ENCODE measurements at places on chromosomes 7 and 10.

DNA sequence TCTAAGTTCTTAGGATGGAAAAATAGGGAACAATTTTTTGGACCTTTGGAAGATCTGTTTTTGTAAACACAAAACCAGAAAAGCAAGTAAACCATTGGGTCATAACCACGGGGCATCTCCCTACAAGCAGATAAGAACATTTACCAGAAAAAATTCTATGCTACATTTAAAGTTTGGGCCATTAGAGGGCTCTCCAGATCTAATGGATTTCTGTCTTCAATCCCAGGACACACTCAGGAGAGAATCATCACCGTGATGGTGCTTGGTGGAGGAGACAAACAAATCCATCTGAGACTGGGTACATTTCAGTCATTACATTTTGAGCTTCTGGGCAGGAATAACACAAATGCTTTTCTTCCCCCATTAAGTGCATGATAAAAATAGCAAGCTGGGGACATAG is 178.4 kb upstream of the TARP start:
- DNase-seq: no peak

DNA sequence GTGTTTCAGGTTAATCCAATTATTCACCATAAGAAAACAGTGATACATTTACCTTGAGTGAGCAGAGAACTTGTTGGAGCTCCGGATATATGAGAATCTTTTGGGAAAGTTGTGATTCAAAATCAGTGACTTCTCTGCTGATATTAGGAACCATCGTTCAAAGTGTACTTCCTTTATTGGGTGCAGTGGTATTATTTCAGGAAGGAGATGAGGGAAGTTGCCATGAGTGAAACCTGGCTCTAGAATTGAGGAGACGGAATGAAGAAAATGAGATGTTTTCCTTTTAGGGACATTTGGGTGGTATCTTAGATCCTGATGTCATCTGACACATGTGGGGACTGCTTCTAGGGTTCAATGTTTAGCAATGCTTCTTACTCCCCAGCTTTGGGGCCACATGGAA is 343.9 kb downstream of the ABCA13 start:
- no peak for DNase-seq

DNA sequence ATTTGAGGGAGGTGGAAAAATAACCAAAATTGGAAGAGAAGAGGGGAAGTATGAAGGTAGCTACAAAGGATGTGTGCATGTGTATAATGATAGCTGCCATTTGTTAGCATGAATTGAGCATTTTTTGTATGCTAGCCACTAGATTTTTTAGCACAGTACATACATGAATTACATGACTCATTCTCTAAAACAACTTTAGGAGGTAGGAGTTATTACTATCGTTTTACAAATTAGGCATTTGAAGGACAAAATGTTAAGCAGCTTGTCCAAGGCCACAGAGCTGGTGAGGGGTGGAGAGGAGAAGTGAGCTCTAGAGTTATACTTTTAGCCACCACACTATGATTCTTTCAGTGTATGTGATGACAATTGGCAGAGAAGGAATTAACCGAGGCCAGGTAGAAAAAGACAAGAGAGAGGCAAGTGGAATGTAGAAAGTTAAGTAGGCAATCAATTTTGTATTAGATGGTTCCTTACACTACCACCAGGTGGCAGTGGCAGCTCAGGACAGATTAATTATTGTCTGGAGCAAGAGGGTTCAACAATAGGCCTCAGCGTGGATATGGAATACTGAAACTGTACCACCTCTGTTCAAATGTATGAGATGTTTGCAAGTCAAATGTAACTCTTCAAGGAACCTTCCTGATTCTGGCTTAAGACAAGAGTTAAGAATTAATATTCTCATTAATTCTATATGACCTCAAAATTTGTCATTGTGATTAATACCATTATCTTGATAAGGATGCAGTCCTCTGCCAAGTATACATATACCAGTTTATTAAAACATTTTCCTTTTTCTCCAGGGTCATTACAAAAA is 128.0 kb downstream of the MBL2 start:
- no peak for DNase-seq

GRCh38 chr7:116431787-116432526 is 67.6 kb upstream of the CAV2 start:
- no peak for DNase-seq

GRCh38 chr10:68171539-68172080 is 60.3 kb downstream of the ATOH7 start:
- no peak for DNase-seq

DNA sequence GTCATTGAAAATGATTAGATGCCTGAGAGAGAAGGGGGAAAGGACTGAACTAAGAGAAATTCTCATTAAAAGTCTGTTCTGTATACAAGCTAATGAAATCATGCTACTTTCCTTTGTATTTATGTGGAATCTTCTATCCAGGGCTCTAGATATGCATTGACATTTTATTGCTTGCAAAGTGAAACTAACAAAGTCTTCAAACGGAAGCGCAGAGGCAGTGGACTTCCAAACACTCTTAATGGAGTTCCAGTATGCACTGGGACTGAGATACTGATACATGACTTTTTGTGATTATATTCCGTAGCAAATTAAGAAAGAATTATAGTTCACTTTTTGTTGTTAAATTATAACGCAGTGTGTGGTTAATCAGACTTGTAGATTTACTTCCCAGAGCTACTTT is 166.8 kb upstream of the TBX20 start:
- DNase-seq: no peak

DNA sequence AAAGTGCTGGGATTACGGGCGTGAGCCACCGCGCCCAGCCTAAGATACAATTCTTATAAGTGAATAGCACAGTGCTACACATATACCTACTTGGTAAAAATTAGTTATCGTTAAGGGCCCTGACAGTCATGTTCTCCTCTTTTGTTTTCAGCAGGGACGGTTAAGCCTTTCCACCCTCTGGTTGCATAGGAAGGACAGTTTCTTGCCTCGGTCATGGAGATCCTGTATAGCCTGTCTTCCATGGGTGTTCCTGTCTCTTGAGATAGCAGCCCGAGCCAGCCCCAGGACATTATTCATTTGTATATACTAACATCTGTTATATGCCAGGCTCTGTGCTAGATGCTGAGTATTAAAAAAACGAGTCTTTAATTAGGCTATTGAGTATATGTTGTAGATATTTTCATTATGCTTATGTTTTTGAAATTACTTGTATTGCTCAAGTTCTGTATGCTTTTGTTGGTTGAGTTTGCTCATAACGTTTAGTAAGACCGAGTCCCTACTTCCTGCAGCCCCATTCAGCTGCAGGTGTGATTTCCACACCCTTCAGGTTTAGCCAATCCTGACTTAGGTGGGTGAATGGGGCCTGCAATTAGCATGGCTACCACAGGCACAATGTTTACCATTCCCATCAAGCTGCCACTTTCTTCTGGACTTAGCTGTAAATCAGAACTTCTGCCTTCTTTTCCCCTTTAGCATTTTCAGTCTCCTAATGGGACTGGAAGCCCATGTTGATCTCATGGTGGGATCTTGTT is 24.8 kb downstream of the CCSER2 start:
- no peak for DNase-seq

GRCh38 chr7:77181015-77181595 is 18.5 kb downstream of the FGL2 start:
- no peak for DNase-seq

GRCh38 chr10:125451319-125451718 is 231.6 kb downstream of the TEX36 start:
- no peak for DNase-seq

DNA sequence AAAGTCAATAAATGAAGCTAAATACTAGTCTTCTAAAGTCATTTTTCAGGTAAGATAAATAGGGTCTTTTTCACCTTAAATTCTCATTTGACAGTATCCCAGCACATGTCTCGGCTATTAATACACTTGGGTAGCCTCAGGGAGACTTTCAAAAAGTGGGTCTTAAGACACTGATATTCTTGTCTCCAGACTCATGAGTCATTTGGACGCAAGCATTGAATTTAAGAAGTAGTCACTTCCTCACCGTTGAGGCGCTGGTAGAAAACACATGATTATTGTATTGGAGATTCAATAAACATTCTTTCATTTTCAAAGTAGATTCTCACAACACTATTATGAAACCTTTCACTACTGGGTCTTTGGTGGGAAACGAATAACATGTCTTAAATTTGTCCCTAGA is 108.9 kb upstream of the SP8 start:
- no peak for DNase-seq

- no peak for DNase-seq
Observed at GRCh38 chr10:100637785-100638184, 102.0 kb downstream of the HIF1AN start.

DNA sequence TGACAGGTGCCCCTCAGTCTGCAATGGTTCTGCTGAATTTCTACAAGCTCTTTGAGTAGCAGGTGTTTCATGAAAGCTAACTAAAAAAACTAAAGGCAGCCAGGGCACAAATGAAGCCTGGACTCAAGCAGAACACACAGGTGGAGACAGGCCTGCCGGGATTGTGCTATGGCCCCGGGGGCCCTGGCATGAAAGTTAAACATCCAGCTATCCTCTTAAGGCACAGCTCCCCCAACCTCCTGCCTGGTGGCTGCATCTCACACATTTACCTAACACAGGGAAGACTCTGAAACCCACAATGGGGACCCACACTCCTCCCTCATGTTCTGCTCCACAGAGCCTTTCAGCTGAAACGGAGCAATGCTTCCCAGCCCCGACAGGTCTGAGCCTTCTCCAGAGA is 76.3 kb upstream of the CAMK2B start:
- DNase-seq: no peak

DNA sequence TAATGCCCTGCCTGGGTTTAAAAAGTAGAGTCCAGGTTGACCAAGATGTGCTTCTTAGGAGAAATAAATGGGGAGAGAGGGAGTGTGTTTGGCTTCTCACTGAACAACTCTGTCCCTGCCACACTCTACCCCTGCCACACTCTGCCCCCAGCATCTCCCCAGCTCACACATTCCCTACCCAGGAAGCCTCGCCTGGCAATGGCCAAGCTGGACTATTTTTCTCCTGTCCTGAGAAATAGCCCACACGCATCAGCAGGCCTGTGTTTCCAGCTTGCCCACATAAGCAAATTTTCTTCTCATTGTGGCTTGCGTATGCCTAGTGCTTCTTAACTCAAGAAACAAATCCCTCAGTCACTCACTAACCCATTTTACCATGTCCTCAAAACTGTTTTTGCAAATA is 1.8 kb downstream of the LRRC18 start:
- DNase-seq: no peak

GRCh38 chr7:38368191-38368605 is 94.8 kb upstream of the TARP start:
- peak; percentile 77 for DNase-seq

- DNase-seq: peak; percentile 18
Observed at GRCh38 chr10:24483701-24484100, 240.0 kb downstream of the ARHGAP21 start.

GRCh38 chr7:55517191-55517633 is 55.1 kb downstream of the VOPP1 start:
- peak; percentile 69 for DNase-seq

GRCh38 chr7:36633377-36633776 is 90.9 kb downstream of the AOAH start:
- no peak for DNase-seq

- DNase-seq: no peak
Observed at GRCh38 chr10:33137356-33138005, 179.5 kb upstream of the ITGB1 start.

- DNase-seq: no peak
Observed at GRCh38 chr10:6187278-6187677, 15.5 kb upstream of the PFKFB3 start.

GRCh38 chr10:3969876-3970666 is 185.1 kb upstream of the KLF6 start:
- DNase-seq: no peak

GRCh38 chr7:44824894-44825526 is 22.9 kb downstream of the H2AZ2 start:
- no peak for DNase-seq

- no peak for DNase-seq
Observed at GRCh38 chr7:41652267-41652666, 50.6 kb downstream of the INHBA start.

DNA sequence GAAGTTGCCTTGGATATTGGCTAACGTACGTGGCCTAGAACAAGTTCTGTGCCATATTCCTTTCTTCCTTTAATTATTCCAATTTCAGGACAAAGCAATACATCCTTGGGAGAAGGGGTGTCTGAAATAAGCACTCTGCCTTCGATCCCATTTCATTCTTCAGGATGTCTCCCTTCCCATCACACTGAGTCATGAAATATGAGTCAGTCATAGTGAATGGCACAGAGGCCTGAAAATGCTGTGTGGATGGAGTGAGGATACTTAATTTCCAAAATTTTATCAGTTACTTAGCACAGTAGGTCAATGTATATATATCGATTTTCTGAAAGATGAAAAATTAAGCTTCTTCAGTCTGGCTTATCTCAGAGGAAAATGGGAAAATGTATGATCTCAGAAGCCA is 19.5 kb downstream of the EVX1 start:
- no peak for DNase-seq
